ENCODE measurements at places on chromosomes 2 and 18. TPM values are rescaled to one million over a fixed set of nuclear protein-coding genes. Genes with fewer than 3 reads are reported as not detected.

DNA sequence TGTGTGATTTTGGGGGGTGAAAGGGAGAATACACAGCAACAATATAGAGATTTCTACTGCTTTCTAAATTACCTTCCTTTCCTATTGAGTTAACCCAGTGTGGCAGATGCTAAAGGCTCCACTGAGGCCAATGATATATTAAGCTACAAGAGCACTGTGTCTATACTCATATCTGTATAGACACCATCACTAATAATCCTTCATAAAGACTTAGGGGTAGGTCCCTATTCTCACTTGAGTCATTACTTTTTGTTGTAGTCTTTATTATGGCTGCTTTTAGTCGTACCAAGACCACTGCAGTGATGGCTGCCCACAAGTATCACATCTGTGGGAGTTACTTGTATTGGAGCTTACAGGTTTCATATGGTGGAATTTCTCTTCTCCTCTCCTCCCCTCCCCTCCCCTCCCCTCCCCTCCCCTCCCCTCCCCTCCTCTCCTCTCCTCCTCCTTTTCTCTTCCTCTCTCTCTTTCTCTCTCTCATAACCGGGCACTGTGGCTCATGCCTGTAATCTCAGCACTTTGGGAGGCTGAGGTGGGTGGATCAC, 637.6 kb downstream of the ADCYAP1 start:
- no peaks in the 10 kb centered on the region for H3K27me3 ChIP-seq
- H3K4me3 ChIP-seq = no peak overlapping the region
- H3K36me3 ChIP-seq = no peaks in the 10 kb centered on the region
- no peaks in the 10 kb centered on the region for H3K4me1 ChIP-seq
- no peak overlapping the region for H3K27ac ChIP-seq
- no peak for DNase-seq

DNA sequence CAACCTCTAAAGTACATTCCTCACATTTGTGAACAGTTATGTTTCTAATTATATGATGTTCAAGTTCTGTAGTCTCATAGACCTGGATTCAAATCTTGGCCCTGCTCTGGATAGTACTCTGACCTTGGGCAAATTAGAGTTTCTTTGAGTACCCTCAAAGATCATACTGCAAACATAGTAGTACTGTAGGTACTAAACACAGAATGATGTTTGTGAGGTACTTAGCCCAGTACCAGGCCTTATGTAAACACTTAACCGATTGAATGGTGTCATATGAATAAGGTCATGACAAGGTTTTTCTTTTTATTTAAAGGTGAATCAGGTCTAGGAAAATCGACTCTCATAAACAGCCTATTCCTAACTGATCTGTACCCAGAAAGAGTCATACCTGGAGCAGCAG, 19.1 kb downstream of the SEPTIN2 start:
- peaks cover 22% of the 10 kb centered on the region for H3K36me3 ChIP-seq
- 0 out of 2 replicates have a peak overlapping the region, but pooled peaks have one; percentile 1 for H3K4me3 ChIP-seq
- peaks cover 59% of the 10 kb centered on the region for H3K4me1 ChIP-seq
- H3K27me3 ChIP-seq = no peaks in the 10 kb centered on the region

- no peak within 1 kb of the TSS for H3K27ac ChIP-seq
- no peak for DNase-seq
- no peaks in the 10 kb centered on the region for H3K27me3 ChIP-seq
- no peak within 1 kb of the TSS for H3K4me3 ChIP-seq
Measured at GRCh38 chr2:169509298-169509885, at the start of gene KLHL41. Gene KLHL41 (plus strand): TSS chr2:169509702. CDS start chr2:169509779, 77 bp downstream.

- no peaks in the 10 kb centered on the region for H3K27me3 ChIP-seq
- no peak overlapping the region for H3K4me3 ChIP-seq
- no peaks in the 10 kb centered on the region for H3K4me1 ChIP-seq
- no peak overlapping the region for H3K27ac ChIP-seq
- no peak for DNase-seq
Measured at GRCh38 chr2:101844055-101844635, 146.6 kb downstream of the MAP4K4 start.

- H3K36me3 ChIP-seq = no peaks in the 10 kb centered on the region
- H3K4me3 ChIP-seq = no peak overlapping the region
- no peaks in the 10 kb centered on the region for H3K4me1 ChIP-seq
- H3K27me3 ChIP-seq = no peaks in the 10 kb centered on the region
- H3K27ac ChIP-seq = no peak overlapping the region
- DNase-seq = no peak
Measured at GRCh38 chr2:150137338-150138069, 350.0 kb downstream of the RND3 start.

DNA sequence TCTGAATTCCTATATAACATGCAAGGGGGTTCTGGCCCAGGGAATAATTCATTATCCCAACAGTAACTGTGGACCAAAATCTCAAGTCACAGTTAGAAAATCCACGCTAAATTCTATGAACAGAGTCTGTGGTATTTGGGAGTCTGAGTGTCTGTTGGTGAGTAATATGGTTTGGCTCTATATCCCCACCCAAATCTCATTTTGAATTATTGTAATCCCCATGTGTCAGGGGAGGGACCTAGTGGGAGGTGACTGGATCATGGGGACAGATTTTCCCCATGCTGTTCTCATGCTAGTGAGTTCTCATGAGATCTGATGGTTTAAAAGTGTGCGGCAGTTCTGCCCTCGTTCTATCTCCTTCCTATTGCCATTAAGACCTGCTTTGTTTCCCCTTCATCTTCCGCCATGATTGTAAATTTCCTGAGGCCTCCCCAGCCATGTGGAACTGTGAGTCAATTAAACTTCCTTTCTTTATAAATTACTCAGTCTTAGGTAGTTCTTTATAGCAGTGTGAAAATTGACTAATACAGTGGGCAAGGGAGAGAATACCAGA, 68.3 kb downstream of the NBAS start:
- no peaks in the 10 kb centered on the region for H3K36me3 ChIP-seq
- DNase-seq = no peak
- no peaks in the 10 kb centered on the region for H3K27me3 ChIP-seq
- no peak overlapping the region for H3K4me3 ChIP-seq
- no peaks in the 10 kb centered on the region for H3K4me1 ChIP-seq

GRCh38 chr2:40102447-40102846, 323.4 kb upstream of the THUMPD2 start:
- peaks cover 36% of the 10 kb centered on the region for H3K4me1 ChIP-seq
- H3K27me3 ChIP-seq = 0 out of 2 replicates have a peak, but pooled peaks cover 2% of the 10 kb centered on the region
- H3K4me3 ChIP-seq = peak overlapping the region; percentile 46
- no peak overlapping the region for H3K27ac ChIP-seq
- H3K36me3 ChIP-seq = no peaks in the 10 kb centered on the region
- DNase-seq = peak; percentile 59

- H3K4me1 ChIP-seq = no peaks in the 10 kb centered on the region
- H3K27ac ChIP-seq = no peak overlapping the region
- peaks cover 52% of the 10 kb centered on the region for H3K36me3 ChIP-seq
- no peak for DNase-seq
- H3K27me3 ChIP-seq = no peaks in the 10 kb centered on the region
- no peak overlapping the region for H3K4me3 ChIP-seq
Measured at GRCh38 chr2:47029737-47030524, 114.3 kb upstream of the MCFD2 start.

DNA sequence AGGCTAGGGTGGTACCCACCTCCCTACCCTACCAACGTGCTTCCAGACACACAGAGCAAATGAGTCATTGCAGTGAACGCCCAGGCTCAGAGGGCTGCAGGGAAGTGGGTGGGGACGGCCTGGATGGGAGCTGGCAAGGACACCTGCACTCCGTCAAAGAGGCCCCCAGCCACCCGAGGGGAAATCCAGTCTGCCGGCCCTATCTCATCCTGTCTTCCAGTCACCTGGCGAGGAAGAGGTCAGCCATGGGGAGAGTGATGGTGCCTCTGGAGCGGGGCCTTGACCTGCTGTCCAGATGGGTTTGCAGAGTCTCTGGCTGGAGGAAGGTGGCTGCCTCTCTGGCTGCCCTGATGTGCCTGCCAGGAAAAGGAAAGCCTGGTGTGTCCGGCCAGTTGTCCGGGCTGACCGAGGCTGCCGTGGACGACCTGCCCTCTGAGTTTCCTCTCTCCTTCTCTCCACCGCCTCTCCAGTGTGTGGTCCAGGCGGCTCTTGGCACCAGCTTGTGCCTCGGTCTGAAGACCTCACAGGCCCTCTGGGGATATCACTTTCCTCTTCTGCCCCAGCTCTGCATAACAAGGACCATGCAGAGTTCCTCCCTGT, 209.7 kb upstream of the COPS8 start:
- no peaks in the 10 kb centered on the region for H3K27me3 ChIP-seq
- H3K4me1 ChIP-seq = no peaks in the 10 kb centered on the region
- H3K27ac ChIP-seq = no peak overlapping the region
- H3K36me3 ChIP-seq = no peaks in the 10 kb centered on the region

DNA sequence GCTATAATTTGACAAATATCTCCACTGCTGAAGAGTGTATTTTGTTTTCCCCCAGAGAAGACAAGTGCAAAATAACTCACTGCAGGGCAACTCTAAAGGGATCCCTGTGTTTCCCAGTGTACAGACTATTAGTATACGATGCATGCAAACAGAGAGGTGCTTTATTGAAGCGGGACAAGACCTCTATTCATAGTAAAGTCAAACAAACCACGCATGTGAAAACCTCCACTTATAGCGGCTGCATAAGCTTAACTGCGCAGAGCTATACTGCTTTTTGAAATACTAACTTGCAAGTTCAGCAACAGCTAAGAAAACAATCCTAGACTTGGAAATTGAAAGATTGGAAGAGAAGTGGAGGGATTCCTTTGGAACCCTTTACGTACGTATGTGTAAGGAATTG, 15.6 kb downstream of the RNF144A start:
- no peak overlapping the region for H3K27ac ChIP-seq
- H3K27me3 ChIP-seq = no peaks in the 10 kb centered on the region
- no peak for DNase-seq

DNA sequence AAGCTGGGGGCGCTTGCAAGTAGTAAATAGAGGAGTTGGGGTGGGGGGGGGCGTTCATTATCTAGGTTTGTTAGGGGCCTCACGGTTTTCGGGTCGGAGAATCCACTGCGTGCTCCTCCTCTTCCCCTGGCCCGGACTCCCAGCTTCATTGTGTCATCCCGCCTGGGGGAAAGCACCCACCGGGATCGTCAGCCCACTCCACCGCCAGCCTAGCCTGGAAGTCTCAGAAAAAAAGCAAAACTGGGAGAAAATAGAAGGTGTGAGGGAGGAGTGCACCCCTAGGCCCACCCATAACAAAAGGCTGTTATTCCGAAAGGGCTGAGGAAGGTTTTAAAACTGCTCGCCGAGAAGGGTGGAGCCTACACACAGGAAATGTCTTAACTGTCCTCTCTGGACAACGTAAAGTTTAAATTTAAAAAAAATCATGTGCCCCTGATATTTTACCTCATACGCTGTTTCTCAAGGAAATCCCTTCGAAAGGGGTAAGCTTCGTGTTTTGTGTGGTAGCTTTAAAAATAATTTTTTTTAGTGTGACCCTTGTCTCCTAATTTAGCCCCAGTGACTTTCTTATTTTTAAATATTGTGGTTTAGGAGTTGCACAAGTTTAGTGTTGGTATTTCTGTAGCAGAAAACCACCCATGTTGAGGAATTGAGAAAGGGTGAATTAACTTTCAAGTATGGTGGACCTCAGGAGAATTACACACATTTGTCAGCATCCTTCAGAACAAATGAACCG, 104.2 kb downstream of the SPTBN1 start:
- peaks cover 43% of the 10 kb centered on the region for H3K4me1 ChIP-seq
- H3K27me3 ChIP-seq = no peaks in the 10 kb centered on the region
- DNase-seq = peak; percentile 63
- H3K27ac ChIP-seq = no peak overlapping the region

DNA sequence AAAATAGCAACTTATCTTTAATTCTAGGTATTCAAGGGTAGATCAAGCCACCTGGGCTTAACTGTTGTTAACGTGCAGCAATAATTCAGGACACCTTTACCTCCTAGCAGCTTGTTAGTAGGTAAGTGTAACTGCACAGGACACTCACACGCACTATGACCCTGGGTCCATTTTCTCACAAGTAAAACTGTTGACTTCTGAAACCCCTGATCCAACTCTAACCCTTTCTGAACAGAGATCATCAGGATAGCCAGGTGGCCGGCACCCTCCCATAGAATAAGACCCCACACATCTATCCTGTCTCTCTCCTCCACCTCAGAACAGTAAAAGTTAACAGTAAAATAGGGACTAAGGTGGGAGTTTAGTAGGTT, 610 bp downstream of the SPC25 start:
- DNase-seq = peak; percentile 46
- peaks cover 8% of the 10 kb centered on the region for H3K36me3 ChIP-seq
- peak overlapping the region; percentile 91 for H3K4me3 ChIP-seq
- H3K27ac ChIP-seq = no peak overlapping the region

GRCh38 chr2:7206111-7206810, 289.0 kb downstream of the RNF144A start:
- no peak overlapping the region for H3K4me3 ChIP-seq
- no peak overlapping the region for H3K27ac ChIP-seq
- H3K36me3 ChIP-seq = no peaks in the 10 kb centered on the region

DNA sequence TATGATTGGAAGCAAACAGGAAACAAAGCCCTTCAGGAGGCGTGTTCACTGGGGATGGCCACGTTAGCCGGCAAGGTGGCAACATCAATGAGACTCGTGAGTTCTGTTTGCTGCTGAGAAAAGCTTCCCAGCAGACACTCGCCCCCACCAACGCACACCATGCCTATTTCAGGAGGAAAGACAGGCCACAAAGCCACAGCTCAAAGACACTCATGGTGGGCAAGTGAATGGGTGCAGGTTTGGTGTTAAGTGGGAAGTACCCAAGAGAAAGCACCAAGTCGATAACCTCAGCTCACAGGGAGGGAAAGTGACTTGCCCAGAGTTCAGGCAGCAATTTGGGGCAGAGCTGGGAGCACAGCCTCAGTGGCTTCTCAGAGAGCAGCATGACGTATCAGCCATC, 10.5 kb upstream of the MTERF4 start:
- peaks cover 27% of the 10 kb centered on the region for H3K4me1 ChIP-seq
- no peaks in the 10 kb centered on the region for H3K27me3 ChIP-seq
- no peak overlapping the region for H3K4me3 ChIP-seq
- no peak for DNase-seq
- H3K27ac ChIP-seq = no peak overlapping the region

- DNase-seq = no peak
- H3K27me3 ChIP-seq = no peaks in the 10 kb centered on the region
- H3K4me1 ChIP-seq = peaks cover 64% of the 10 kb centered on the region
- no peaks in the 10 kb centered on the region for H3K36me3 ChIP-seq
Measured at GRCh38 chr18:48003426-48004349, 73.2 kb upstream of the SMAD2 start.

- H3K4me1 ChIP-seq = no peaks in the 10 kb centered on the region
- H3K36me3 ChIP-seq = peaks cover 18% of the 10 kb centered on the region
- H3K27me3 ChIP-seq = no peaks in the 10 kb centered on the region
- DNase-seq = no peak
- no peak overlapping the region for H3K4me3 ChIP-seq
Measured at GRCh38 chr2:201021914-201022313, 49.6 kb downstream of the HYCC2 start.

- H3K36me3 ChIP-seq = no peaks in the 10 kb centered on the region
- H3K27ac ChIP-seq = no peak overlapping the region
- H3K4me1 ChIP-seq = no peaks in the 10 kb centered on the region
- DNase-seq = no peak
- H3K4me3 ChIP-seq = no peak overlapping the region
Measured at GRCh38 chr18:29123706-29124530, 947.0 kb upstream of the CDH2 start.

- H3K36me3 ChIP-seq = no peaks in the 10 kb centered on the region
- H3K4me1 ChIP-seq = peaks cover 16% of the 10 kb centered on the region
- H3K4me3 ChIP-seq = no peak overlapping the region
- DNase-seq = no peak
Measured at GRCh38 chr2:88815697-88816096, 124.2 kb downstream of the RPIA start.

The TMEFF2 gene
- total RNA-seq = not detected

The ITPRIPL1 gene
- 21.2 TPM for total RNA-seq

The SRD5A2 gene
- total RNA-seq = 0.04 TPM

The TMEM185B gene
- total RNA-seq = 12.9 TPM

The SH3RF3 gene
- total RNA-seq = 0.34 TPM

The IL37 gene
- not detected for total RNA-seq

The RNF125 gene
- total RNA-seq = not detected

The SCN3A gene
- total RNA-seq = not detected

The MSTN gene
- total RNA-seq = 0.22 TPM
